ENCODE measurements at places on chromosomes 12 and 14. TPM values are rescaled to one million over a fixed set of nuclear protein-coding genes. Genes with fewer than 3 reads are reported as not detected.

DNA sequence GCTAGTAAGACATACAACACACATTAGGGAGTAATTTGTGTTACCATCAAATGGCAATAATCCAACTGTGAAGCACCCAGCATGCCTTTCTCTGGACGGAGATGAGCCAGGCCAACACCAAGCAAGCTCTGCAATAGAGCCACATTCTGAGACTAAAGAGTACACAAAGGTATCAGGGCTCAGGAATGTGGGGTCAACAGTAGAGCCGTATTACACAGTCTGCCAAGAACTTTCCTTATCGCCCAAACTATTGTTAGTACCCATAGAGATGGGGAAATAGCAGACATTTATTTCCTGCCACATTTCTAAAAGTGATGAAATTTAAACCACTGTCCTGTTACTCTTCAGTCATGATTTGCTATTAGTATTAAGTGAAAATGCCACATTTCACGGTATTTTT, 113.7 kb downstream of the BMP4 start:
- H3K27ac ChIP-seq: no peak overlapping the region
- no peak overlapping the region for H3K4me3 ChIP-seq
- DNase-seq: peak; percentile 45
- H3K27me3 ChIP-seq: no peaks in the 10 kb centered on the region

DNA sequence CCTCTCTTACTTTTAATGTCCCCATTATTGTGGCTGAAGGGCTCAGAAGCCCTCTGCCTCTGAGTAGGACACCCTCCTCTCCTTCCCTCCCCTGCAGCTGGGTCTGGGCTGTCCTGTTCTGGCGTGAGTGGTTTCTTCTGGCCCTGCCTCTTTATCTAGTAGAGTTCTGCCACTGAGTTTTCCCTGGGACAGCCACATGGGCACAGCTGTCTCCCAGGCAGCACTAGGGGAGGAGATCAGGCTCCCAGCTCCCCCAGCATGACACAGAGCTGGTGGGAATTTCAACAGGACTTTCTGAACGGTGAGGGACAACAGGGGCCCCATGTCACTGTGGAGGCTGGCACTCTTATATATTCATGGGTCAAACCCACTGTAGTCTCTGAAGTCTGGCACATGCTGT, 21.4 kb downstream of the TMEM132C start:
- H3K36me3 ChIP-seq: no peaks in the 10 kb centered on the region
- no peak for DNase-seq
- no peak overlapping the region for H3K27ac ChIP-seq
- no peaks in the 10 kb centered on the region for H3K27me3 ChIP-seq

GRCh38 chr14:105328678-105329390, 14.3 kb downstream of the PACS2 start:
- H3K4me3 ChIP-seq: no peak overlapping the region
- H3K36me3 ChIP-seq: peaks cover 4% of the 10 kb centered on the region
- H3K4me1 ChIP-seq: peaks cover 67% of the 10 kb centered on the region
- H3K27me3 ChIP-seq: no peaks in the 10 kb centered on the region

OVCH1 gene
- total RNA-seq: not detected

SERPINA9 gene
- not detected for total RNA-seq

PLEK2 gene
- total RNA-seq: 35.3 TPM

NEUROD4 gene
- not detected for total RNA-seq

FBRSL1 gene
- total RNA-seq: 51.1 TPM
